ENCODE measurements at places on chromosomes 7 and 10.

DNA sequence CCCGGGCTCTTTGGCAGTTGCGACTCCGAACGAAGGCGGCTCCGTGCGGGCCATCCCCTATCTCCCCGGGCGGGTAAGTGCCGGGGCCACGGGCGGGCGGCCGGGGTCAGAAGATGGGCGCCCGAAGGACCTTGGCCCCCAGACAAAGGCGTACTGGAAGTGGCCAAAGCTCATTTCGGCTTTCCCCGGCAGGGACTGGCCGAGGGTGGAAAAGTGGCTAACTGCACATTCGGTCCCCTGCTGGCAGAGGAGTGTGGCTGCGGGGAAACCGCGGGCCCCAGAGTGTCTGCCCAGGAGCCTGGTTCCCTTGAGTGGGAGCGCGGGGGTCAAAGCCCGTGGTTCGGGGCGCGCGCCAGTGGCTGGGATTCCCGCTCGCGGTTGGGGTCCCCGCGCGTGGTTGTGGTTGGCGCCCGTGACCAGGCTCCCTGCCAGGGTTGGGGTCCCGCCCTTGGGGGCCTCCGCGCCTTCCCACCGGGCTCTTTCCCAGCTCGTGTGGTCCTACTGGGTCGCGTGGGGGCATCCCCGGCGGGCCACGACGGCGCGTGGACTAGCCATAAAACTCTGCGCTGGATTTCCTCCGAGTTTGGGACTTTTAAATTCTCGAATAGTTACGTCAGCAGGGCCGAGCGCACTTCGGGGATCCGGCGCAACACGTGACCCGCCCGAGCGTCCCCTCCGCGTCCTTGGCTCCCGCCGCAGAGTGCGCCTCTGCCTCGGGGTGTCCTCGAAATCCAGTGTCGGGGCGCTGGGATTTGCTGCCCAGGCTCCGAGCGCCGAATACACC, 124.4 kb downstream of the TACC2 start:
- no peak for DNase-seq

GRCh38 chr7:77644774-77645173, 51.5 kb upstream of the RSBN1L start:
- no peak for DNase-seq

GRCh38 chr10:125018576-125019143, 76.7 kb downstream of the ZRANB1 start:
- no peak for DNase-seq

GRCh38 chr10:20765066-20765465, 132.0 kb downstream of the NEBL start:
- DNase-seq, result no peak

- no peak for DNase-seq
These were observed 159.8 kb downstream of the CCDC7 start for GRCh38 chr10:32605787-32606186.

- DNase-seq, result no peak
These were observed 322.8 kb upstream of the PHYHIPL start for GRCh38 chr10:58853668-58854067.

DNA sequence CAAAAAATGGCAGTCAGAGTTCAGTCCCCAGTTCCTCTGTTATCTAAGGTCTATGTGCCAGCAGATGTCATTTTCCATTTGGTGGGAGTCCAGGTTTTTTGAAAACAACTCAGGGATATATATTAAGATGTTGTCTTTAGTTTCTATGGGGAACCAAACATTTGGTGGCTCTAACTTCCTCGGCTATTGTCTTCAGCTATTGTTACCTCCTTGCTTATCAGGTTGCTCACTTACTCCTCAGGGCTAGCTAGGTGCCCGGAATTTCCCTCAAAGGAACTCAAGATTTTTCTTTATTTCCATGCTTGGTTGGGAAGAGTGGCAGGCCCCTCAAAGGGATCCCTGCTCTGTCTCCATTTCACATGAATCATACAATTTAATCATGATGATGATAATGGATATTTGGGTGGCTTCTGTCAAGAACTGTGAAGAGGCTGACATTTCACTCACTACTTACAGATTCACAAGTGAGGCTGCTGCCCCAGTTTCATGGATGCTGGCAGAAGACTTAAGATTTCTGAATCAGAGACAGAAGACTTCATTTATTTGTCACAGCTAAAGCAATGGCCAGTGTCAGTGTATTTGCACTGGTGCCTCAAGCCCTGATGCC, 182.8 kb downstream of the PKD1L1 start:
- DNase-seq, result no peak

DNA sequence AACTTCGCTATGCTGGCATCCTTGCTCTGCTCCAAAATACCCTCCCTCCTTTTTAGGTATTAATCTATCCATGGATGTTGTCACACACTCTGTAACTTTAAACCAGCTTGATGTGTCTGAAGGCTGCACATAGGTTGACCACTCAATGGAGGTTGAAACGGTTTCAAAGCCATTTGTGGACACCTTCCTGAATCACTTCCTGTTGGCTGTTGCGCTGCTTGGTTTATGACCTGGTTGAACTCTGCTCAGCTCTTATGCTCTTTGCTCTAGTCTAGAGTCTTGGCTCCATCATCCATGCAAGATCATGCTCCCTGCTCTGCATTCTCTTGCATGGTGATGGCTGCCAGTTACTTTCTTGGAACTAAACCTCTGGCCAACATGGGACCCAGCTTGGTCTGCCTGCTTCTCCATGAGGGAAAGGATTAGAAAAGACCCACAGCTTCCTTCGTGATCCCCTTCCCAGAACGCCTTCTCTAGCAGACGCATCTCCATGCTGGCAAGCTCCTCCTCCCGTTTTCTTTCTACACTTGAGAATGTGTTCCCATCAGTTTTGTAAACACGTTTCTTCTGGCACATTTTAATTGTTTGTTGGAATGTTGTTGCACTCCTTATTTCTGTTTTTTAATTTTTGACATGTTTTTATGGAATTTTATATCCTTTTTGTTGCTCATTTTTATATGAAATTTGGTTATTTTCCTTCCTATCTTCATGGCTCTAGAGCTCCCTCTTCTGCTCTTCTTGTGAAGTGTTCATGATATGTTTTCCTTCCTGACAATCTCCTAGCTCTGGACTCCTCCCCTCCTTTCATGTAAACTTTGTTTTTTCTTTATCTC, 149.8 kb downstream of the XPNPEP1 start:
- DNase-seq, result no peak

DNA sequence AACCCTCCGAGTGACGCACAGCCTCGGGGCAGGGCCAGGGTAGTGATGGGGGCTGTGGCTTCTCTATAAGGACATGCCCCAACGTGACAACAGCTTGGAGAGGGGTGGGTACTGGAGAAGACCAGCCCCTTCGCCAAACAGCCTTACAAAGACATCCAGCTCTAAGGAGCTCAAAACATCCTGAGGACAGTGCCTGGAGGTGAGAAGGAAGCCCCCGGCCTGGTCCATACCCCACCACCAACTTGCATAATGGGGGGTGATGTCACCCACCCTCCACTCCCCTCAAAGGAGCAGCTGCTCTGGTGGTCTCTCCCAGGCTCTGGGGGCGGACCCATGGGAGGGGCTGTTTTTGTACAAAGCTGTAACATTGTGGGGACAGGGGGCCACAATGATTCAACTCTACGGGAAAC, 15.1 kb downstream of the PRSS2 start:
- DNase-seq, result no peak

GRCh38 chr7:39459636-39460035, 106.6 kb upstream of the YAE1 start:
- DNase-seq, result no peak

DNA sequence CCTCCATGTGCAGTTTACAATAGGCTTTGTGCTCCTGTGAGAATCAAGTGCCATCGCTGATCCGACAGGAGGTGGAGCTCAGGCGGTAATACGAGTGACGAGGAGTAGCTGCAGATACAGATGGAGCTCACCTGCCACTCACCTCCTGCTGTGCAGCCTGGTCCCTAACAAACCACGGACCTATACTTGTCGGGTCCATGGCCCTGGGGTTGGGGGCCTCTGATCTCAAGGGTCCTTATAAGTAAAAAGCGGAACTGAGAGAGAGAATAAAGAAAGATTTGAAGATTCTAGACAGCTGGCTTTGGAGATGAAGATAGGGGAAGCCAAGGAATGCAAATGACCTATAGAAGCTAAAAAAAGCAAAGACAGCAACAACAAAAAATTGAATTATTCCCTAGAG, 130.6 kb downstream of the PLXDC2 start:
- DNase-seq, result no peak

DNA sequence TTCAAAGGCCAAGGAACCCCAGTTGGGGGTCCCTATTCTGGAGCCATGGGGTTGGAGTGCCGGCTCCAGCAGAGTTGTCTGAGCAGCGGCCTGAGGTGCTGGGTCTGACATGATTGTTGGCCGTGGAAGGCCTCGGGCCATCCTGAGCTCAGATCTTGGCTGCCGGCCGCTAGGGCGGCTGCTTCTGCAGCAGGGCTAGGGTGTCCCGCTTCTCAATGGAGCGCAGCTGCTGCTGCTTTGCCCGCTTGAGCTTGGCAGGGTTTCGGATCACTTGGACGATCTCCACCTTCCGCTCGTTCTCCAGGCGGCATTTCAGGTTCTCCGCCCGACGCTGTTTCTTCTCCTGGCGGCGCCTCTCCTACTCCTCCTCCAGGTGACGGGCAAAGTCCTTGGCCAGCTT, 171.1 kb downstream of the HIBADH start:
- no peak for DNase-seq

GRCh38 chr10:96440361-96441292, 73.1 kb downstream of the TLL2 start:
- DNase-seq, result no peak

- DNase-seq, result no peak
These were observed 98.0 kb downstream of the CRPPA start for GRCh38 chr7:16323313-16323712.

GRCh38 chr10:77403761-77404160, 233.8 kb downstream of the KCNMA1 start:
- no peak for DNase-seq

Data from epithelial cell of proximal tubule (primary cell).